ENCODE measurements at places on chromosomes 5 and 9. TPM values are rescaled to one million over a fixed set of nuclear protein-coding genes. Genes with fewer than 3 reads are reported as not detected.

Gene SLC34A3
- total RNA-seq, result not detected

Gene OR1N2
- not detected for total RNA-seq

DNA sequence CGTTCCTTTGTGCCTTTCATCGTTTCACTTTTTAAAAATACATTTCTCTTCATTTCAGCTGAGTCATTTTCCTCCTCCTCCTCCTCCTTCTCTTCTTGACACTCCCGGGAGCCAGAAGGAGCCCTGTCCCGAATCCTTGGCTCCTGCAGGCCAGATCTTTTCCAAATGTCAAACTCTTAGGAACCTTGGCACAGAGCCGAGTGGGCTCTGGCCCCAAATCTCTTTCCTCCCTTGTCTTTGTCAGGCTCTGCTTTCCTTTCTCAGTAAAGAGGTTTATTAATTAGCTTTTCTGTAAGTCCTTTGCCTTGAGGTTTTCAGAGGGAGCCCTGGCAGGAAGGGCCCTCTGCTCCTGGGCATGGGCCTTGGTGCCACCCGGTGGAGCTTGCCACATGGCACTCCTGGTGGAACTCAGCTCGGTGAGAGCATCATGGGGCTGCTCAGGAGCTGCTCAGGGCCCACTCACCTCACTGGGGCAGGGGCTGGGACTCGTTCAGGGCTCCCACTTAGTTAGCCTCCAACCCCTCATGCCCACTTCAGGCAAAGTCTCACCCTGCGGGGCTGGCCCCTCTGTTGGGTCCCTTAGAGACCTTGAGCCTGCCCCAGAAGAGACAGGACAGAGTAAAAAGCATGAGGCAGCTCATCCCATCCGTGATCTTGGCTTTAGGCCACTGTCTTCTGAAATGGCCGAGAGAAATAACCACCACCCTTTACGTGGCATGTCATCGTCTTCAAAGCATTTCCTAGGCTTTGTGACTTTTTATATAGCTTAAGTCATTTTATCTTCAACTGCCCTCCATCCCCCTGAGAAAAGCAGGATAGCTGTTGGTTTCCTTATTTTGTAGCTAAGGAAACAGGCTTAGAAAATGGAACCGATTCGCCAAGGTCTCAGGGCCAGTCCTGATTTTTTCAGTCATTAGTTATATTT lies 17.1 kb downstream of the STC2 start:
- DNase-seq, result peak; percentile 87

GRCh38 chr5:95609711-95610110 lies 10.2 kb upstream of the GPR150 start:
- DNase-seq, result no peak

All from posterior vena cava (tissue), 2 donors.